ENCODE measurements at places on chromosomes 7 and 10.

- DNase-seq, result no peak
Measured at GRCh38 chr10:69896606-69897231, 95.0 kb downstream of the COL13A1 start.

- DNase-seq, result no peak
Measured at GRCh38 chr7:154912871-154913637, 89.9 kb downstream of the PAXIP1 start.

- no peak for DNase-seq
Measured at GRCh38 chr10:108653531-108653930, 1269.8 kb downstream of the XPNPEP1 start.

GRCh38 chr10:82966130-82966529 lies 1091.1 kb downstream of the NRG3 start:
- DNase-seq, result no peak

- peak; percentile 38 for DNase-seq
Measured at GRCh38 chr7:111763221-111763801, 201.0 kb upstream of the IMMP2L start.
